ENCODE measurements at places on chromosomes 5 and 9.

- DNase-seq = no peak
Observed at GRCh38 chr5:103254921-103255320, 3.6 kb upstream of the MACIR start.

DNA sequence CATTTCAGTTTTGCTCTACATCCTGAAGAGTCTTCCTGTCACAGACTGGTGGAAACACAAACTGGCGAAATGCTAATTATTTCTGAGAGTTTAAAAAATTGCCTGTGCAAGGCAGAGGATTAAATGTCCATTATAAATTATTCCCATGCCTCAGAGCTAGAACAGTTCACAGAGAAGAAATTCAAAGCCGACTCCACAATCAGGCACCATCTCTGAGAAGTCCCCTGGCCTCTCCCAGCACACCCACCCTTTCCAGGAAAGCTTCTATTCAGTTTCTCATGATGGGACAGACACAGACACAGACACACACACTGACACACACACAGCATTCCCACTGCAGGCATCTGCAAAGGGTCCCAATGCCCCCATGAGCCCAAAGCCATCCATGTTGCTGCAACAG is 253.1 kb downstream of the DENND1A start:
- DNase-seq = no peak

DNA sequence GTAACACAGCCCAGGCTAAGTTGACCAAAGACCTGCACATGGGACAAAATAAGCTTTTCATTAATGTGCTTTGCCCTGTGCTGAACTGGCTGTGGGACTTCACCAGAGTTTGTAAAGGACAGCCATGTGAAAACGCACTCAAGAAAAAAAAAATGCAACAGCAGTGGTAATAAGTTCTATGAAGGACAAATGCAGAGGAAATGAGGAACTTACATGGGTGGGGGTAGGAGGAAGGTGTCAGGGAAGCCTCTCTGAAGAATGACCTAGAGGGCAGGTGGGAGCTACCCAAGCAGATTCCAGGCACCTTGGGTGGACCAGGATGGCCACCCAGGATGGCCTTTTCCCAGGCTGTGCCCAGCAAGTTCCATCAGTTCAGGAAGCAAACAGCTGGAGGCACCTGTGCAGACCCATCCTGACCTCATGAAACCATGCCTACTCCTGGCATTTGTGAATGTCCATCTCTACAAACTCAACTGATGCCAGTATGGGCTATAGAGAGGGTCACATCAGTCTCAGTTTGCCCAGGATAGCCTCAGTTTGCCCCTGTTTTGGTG is 6.7 kb upstream of the PHF2 start:
- no peak for DNase-seq

DNA sequence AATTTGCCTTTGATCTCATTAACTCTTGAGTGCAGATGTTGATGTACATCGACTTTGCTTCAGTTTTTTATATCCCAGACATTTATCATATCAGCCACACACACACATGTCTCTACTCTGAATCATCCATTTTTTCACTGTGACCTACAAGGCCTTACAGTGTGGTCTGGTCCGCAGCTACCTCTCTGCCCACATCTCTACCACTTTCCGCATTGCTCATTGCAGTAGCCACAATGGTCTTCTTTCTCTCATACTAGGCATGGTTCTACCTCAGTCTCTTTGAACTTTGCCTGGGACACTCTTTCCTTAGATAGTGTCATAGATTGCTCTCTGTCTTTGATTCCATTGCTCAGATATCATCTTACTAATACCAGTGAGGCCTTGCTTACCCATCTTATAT is 87.9 kb upstream of the FSD1L start:
- DNase-seq = peak; percentile 14

GRCh38 chr9:18338042-18338441 is 135.9 kb upstream of the ADAMTSL1 start:
- DNase-seq = no peak

- no peak for DNase-seq
Observed at GRCh38 chr5:126695091-126695490, 81.8 kb upstream of the LMNB1 start.

DNA sequence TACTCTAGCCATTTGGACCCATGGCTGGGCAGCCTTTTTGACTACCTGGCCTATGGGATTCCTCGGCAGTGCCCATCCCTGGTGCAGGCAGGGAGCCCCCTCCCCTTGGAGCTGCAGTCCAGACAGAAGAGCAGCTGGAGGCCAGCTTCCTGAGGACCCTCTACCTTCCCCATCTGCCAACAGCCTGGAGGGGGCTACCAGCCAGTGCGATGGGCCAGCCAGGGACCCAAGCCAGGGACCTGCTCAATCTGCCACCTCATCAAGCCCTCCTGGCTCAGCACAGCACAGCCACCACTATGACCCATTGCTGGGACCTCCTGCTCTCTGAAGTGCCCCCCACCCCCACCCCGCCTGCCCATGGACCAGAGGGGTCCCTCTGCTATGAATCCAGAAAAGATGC is 22.6 kb upstream of the TDRD7 start:
- no peak for DNase-seq

GRCh38 chr9:79573412-79573923 is 1.7 kb downstream of the TLE4 start:
- no peak for DNase-seq

DNA sequence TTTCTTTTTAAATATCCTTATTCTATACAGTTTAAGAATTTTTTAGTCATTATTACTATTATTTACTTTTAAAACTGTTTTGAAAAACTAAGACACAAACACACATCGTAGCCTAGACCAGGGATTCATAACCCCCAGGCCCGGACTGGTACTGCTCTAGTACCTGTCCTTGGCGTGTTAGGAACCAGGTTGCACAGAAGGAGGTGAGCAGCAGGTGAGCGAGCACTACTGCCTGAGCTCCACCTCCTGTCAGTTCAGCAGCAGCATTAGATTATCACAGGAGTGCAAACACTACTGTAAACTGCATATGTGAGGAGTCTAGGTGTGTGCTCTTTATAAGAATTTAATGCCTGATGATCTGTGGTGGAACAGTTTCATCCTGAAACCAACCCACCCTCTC is 357.0 kb downstream of the PTPRD start:
- no peak for DNase-seq

GRCh38 chr9:95176755-95177319 is 140.7 kb downstream of the FANCC start:
- DNase-seq = no peak

DNA sequence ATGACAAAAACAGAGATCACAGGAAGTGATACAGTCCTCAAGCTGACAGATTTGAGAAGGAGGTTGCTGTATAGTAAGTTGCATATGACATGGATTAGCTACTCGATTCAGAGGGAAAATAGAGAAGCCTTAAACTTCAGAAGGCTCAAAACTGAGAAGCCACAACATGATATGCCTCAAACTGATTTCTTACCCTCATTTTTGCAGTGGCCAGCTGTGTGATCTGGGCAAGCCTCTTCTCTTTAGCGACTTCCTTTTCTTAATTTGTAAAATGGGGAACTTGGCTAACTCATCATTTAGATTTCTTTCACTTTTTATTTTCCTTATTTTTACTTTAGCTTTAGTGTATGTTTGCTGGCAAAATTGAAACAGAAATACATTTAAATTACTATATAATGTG is 421.1 kb downstream of the KIF4B start:
- DNase-seq = no peak

DNA sequence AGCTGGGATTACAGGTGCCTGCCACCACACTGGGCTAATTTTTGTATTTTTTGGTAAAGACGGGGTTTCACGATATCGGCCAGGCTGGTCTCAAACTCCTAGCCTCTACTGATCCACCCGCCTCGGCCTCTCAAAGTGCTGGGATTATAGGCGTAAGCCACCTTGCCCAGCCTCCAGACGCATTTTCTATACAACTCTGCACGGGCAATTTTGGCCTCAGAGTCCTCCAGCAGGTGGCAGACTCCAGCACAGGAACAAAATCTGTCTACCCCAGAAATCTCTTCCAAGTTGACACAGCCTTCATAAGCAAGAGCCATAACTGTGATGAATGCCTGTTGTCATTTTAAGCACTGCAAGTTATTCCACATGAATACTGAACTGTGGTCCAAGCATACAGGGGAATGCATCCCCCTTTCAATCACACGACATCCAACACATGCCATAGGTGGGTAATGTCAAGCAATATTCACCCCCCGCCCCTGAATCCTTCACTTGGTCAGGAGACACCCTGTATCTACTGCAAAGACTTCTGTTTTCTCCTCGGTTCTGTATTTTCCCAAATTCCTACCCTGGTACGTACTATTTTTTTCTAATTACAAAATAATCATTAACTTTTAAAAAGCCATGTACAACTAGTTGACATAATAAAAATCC is 50.8 kb downstream of the ALDH7A1 start:
- DNase-seq = peak; percentile 61

DNA sequence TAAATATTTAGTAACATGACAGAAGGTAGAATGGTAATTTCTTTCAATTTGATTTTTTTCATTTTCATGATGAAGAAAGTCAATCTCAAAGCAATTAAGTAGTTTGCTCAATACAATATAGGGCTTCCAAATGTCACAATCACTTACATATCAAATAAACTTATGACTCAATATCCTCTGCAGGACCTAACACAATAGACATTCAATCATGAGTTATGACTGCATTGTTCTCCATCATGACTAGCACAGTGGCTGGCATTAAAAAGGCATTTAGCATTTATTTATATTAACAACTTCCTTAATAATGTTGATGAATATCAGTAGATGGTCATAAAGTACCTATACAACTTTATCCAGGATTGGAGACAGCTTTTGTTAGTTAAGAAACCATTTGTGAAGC is 1499.6 kb downstream of the EFNA5 start:
- no peak for DNase-seq

DNA sequence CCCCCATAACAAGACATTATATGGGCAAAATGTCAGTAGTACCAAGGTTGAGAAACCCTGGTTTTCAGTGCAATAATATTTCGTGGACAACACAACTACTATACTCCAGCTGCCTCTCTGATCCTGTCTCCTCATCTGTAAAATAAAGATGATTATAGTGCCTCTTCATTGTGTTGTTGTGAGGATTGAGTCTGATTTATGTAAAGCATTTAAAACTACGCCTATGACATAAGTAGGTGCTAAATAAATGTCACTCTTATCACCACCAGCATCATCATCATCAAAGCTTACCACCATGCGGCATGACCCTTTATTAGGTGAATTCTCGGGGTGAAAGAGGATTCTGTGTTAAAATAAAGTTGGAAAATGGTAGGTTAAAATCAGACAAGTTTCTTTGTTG is 67.8 kb upstream of the IFNE start:
- no peak for DNase-seq

DNA sequence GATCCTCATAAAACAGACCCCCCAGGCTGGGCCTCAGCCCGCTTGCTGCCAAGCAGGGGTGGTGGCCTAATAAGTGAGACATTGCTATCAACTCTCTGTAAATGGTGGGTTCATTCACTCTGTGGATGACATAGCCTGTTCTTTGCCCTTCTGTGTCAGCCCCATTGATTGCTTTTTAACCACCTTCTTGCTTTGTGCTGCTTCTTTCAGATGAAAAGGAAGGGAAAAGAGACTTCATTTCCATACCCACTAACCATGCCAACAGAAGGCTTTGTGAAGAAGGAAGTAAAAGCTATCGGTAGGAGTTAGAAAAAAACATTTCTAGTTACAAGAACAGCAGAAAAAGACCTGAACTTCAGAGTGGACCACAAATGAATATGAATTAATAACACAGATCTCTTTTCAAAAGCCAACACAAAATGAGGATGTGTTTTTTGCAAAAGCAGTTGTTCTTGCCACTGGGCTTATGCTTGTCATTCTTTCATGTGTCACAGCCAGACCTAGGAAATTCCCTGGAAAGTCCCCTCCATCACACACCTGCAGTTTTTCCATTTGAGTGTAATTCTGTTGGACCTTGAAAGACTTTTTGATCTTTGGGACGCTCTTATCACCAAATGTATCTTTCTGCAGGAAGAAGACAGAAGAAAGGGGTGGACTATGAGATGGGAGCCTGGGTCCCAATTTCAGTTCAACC is 507.7 kb downstream of the CCDC171 start:
- DNase-seq = no peak

DNA sequence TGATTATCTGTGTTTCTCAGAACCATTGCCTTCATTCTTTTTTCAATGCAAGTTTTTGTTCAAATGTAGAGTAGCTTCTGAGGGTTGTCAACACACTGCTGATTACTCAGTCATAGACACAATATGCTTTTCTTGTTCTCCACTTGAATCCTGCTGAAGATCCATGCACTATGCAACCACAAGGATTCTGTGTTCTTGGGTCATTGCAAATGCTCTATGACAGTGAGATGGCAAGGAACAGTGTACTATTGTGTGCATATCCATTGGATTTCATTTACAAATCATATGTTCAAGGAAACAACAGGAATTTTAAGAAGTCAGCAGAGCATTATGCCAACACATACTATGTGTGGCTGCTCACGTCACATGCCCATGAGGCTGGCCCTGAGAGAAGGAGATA is 1590.2 kb downstream of the EFNA5 start:
- DNase-seq = no peak

- DNase-seq = no peak
Observed at GRCh38 chr9:14214065-14214684, 99.8 kb downstream of the NFIB start.

DNA sequence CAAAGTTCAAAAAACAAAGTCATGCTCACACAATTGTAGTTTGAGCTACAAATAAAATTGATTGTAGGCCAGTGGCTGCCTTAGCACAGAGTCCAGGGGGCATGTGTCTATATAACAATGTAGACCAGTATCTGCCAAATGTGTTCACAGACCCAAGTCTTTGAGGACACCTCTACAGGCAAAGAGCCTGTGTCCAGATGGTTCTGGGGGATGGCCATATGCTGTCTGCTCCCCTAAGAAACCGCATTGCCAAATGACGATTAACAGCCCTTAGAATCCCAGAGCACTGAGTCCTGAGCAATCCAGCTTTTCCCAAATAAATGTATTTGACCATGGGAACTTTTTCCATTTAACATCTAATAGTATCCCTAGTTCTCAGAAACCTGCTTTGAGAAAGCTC is 169.6 kb downstream of the ADCY2 start:
- no peak for DNase-seq

- DNase-seq = no peak
Observed at GRCh38 chr5:135632798-135633197, 54.0 kb upstream of the CXCL14 start.

DNA sequence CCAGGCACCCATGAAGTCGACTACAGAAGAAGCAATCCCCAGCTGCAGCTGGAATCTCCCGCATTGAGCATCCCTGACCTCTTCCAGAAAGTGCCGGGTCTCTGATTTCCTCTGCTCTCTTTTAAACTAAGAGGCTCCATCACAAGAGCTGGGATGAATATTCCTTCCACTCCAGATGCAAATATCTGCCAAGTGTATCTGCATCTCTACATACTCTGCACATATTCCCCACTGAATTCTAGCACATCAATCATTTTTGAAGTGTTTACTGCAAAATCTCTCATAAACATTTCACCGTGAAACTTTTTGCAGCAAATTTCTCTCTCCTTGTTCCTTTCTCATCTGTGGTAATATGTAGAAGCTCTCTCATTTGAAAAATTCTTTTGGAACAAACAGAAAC is 161.5 kb downstream of the GABRB2 start:
- no peak for DNase-seq

GRCh38 chr9:98249771-98250170 is 5.7 kb downstream of the TBC1D2 start:
- DNase-seq = no peak

All from stimulated activated effector memory CD8-positive, alpha-beta T cell treated with anti-CD3 and anti-CD28 coated beads, Interleukin-12 subunit alpha, Interleukin-12 subunit beta, amount 100 ng/mL, for 72 hours (primary cell).